Stimulated activated CD8-positive, alpha-beta memory T cell treated with anti-CD3 and anti-CD28 coated beads, Interleukin-12 subunit alpha, Interleukin-12 subunit beta, amount 100 ng/mL, for 1 hour (primary cell): ENCODE measurements at places on chromosomes 3 and 15.

DNA sequence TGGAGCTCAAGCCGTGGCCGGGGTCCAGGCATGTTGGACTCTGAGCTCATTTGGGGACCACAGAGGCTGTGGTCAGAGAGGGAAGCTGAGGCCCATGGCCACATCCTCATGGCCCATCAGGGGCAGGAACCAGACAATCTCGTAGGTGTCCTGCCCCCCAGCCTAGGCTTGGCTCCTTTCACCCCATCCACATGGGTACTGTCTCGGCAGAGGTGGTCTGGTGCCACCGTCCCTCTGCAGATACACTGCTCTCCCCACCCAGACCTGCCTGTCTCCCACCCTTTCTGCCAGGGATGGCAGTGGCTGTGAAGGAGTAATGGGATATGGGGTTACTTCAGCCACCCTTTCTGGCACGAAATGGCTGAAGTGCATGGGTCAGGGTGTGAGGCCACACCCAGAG is 7.9 kb downstream of the PRSS50 start:
- DNase-seq = no peak

DNA sequence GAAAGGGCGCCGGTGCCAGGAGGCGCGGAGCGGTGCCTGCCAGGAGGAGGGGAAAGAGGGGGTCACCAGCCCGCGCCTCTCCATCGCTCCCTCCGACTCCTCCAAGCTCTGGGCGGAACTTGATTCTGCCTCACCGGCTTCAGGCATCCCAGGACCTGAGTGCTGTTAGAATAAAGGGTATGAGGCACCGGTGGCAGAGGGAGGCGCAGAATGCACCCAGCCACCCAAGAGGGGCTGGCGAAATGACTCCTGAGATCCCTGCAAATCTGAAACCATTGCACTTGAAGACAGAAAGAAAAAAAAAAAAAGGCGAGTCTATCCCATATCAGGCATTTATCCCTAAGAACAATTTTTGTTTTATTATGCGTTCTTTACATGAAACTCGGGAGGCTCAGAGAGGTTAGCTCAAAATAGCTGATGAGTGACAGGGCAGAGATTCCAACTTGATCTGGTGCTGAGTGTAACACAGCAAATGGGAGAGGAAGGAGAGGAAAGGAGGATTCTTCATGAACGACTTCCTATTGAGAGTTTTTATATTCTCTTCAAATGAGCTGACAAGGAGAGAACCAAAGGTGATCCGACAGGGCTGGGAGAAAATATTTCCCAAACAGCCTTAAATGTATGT is 157.0 kb upstream of the FRMD4B start:
- DNase-seq = no peak

DNA sequence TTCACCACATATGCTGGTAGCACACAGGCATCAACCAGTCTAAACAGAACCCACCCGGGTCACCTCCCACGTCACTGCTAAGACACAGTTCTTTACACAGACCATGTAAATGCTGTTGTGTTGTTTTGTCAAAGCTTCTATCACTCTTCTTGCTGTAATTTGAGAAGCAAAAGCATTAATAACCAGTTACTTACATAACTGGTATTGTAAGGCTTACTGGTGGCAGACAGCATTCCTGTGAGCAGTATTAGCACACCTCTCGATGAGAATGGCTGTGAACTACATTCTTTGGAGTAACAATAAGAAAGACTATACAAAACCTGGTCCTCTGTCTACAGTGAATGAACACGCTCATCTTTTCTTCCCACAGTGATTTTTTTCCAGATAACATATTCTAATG is 479.2 kb downstream of the LPP start:
- DNase-seq = no peak

- no peak for DNase-seq
These were observed 25.6 kb upstream of the ALDH1L1 start for GRCh38 chr3:126205717-126206655.

- DNase-seq = no peak
These were observed 50.3 kb downstream of the SHQ1 start for GRCh38 chr3:72797773-72798543.

DNA sequence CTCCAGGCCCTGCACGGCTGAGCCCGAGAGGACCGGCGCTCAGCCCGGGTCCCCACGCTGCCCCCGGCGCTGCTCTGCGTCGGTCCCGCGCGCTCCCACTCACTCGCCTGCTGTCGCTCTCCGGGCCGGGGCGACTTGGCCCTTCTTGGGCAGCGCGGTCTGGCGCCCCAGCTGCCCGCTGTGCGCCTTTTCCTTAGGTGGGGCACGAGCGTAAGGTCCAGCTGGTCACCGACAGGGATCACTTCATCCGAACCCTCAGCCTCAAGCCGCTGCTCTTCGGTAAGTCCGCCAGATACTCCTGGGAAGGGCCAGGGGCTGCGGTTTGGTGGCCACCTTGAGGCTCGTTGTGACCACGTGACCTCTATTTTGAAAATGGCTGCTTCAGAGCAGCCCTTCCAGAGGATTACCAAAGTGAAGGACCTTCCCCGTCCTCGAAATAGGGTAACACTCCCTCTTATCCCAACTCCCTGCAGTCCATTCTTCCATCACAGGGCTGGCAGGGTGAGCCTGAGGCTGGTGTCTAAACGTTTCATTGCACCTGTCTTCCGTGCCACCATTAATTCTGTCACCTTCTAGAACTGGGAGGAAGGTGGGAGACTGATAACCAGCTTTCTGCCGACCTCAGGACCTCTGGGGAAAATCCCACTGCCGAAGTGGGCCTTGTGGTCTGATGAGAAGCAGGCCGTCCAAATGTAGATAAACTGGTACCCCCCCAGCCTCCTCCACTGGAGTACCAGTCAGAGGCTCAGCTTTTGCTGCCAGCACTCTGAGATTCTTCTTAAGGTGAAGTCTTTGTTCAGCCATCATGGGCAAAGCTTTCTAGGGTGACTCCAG is 812 bp downstream of the P4HTM start:
- no peak for DNase-seq

DNA sequence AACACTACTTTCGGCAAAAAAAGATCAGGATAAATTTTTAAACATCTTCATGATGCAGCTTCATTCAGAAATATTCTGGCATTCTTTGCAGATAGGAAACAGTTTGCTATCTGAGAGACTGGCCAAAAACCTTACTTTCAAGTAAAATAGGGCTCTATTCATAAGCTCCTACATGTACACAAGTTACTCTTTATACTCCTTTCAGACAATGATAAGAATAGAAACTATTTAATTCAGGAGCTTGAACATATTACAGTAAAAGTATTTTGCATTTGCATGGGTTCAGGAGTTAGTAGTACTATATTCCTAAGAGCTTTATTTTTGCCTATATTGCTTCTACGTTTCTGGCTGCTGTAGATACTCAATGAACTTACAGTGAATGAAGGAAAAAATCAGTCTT is 70.5 kb downstream of the PLOD2 start:
- DNase-seq = no peak

DNA sequence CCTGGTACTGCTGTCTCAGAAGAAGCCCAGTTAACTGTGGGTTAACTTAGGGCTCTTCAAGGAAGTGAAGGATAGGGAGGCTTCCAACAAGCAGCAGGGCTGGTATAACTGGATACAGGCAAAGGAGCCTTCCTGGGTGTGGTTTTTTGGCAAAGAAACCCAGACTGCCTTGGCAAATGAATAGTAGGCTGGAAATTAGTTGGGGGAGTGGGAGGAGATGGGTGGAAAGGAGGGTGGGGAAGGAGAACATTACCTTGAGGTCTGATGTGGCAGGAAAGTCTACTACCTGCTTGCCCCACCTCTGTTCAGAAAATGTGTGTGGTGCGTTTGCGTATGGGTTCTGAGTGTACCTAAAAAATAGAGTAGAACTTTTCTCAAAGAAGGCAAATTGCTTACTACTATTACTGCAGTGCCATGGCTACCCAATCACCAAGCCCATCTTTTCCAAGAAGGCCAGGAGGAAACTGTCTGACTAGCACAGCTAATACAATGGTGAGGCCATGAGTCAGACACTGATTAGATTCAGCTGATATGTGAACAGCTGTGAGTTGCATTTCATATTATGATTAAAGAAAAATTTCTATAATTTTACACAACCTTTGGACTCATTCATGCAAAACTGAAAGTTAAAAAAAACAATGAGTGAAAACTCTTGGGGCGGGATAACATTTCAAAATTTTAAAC is 55.2 kb downstream of the SPTSSB start:
- DNase-seq = no peak

- DNase-seq = no peak
These were observed 8.2 kb upstream of the RPP25 start for GRCh38 chr15:74964794-74965193.

DNA sequence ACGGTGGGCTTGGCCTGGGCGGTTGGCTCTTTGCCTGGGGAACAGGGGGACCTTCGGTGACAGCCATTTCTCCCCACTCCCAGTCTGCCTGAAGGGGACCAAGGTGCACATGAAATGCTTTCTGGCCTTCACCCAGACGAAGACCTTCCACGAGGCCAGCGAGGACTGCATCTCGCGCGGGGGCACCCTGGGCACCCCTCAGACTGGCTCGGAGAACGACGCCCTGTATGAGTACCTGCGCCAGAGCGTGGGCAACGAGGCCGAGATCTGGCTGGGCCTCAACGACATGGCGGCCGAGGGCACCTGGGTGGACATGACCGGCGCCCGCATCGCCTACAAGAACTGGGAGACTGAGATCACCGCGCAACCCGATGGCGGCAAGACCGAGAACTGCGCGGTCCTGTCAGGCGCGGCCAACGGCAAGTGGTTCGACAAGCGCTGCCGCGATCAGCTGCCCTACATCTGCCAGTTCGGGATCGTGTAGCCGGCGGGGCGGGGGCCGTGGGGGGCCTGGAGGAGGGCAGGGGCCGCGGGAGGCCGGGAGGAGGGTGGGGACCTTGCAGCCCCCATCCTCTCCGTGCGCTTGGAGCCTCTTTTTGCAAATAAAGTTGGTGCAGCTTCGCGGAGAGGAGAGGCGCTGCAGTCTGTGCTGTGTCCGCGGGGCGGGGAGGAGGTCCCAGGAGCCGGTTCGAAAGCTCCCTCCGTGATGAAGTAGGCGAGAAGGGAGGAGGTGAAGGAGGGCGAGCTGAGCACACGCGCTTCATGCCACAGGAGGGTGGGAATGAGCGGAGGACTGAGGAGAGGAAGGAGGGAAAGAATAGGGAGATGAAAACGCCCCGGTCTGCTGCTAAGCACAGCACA is 9.6 kb downstream of the CLEC3B start:
- no peak for DNase-seq

- DNase-seq = no peak
These were observed 57.7 kb downstream of the MESD start for GRCh38 chr15:80931721-80932512.

- DNase-seq = no peak
These were observed 34.0 kb downstream of the CBLB start for GRCh38 chr3:105834768-105835167.

DNA sequence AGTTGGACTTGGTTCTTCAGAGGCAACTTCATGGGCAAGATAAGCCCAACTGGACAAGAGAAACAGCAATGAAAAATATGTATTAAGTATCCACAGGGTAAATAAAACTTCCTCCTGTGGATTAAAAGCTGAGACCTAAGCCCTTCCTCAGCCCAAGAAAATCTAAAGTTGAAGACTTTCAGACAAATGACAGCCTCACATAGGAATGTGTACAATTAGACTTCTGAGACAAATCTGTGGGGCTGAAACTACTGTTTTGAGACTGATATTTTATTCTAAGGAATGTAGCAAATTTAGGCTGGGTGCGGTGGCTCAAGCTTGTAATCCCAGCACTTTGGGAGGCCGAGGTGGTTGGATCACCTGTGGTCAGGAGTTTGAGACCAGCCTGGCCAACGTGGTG is 74.2 kb upstream of the IL12A start:
- DNase-seq = no peak

DNA sequence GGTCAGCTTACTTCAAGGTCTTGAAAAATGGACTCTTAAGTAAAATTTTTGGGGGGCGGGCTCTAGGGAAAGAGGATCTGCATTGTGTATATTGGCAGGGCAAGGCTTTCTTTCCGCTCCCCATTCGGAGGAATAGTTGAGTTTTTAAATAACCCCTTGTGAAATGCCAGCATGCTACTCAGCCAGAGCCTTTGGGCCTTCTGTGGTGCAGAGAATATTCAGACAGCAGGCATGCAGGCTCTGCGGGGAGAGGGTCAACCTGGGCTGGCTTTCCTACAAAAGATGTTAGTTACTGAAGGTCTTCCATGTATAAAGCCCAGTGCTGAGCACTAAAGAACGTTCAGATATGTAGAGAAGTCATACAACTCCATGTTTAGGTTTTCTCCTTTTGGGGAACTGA is 40.6 kb downstream of the ADAMTSL3 start:
- DNase-seq = no peak

DNA sequence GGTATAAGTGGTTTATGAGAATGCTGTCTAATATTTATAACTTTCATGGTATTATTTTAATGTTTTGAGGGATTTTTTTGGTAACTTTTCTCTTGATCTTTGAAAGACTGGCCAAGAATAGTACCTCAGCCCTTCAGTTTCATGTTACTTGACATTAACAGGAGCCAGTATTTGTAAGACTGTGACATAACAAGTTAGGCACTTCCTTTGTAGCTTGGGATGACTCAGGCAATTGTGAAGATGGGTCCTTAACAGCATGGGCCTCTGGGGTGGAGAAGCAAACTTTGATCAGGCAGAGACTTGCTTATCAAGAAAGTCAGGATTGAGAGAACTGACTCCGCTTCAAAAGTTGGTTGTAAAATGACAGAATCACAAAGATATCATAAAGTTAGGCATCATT is 9.5 kb downstream of the LRRC49 start:
- no peak for DNase-seq

GRCh38 chr15:91515188-91515754 is 338.2 kb upstream of the SLCO3A1 start:
- DNase-seq = no peak

GRCh38 chr15:78454992-78455391 is 17.0 kb downstream of the IREB2 start:
- DNase-seq = no peak

GRCh38 chr15:60912984-60913697 is 316.0 kb downstream of the RORA start:
- no peak for DNase-seq

DNA sequence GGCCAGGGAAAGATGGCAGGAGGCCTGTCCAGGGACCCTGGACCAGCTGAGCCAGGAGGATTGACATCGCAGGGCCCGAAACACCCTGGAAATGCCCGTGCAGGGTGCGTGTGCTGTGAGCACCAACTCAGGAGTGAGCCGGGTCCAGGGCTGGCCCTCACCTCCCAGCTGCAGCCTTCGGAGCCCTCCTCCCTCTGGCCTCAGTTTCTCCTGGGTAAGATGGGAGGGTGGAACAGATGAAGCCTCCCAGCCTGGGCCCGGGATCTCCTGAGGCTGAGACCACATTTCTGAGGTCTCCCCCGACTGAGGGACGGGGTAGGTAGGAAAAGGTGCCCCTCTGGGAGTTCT is 5.3 kb upstream of the CALML4 start:
- no peak for DNase-seq
